ENCODE measurements at places on chromosomes 5 and 9. TPM values are rescaled to one million over a fixed set of nuclear protein-coding genes. Genes with fewer than 3 reads are reported as not detected.

The KIAA1191 gene
- 58.5 TPM for total RNA-seq

DNA sequence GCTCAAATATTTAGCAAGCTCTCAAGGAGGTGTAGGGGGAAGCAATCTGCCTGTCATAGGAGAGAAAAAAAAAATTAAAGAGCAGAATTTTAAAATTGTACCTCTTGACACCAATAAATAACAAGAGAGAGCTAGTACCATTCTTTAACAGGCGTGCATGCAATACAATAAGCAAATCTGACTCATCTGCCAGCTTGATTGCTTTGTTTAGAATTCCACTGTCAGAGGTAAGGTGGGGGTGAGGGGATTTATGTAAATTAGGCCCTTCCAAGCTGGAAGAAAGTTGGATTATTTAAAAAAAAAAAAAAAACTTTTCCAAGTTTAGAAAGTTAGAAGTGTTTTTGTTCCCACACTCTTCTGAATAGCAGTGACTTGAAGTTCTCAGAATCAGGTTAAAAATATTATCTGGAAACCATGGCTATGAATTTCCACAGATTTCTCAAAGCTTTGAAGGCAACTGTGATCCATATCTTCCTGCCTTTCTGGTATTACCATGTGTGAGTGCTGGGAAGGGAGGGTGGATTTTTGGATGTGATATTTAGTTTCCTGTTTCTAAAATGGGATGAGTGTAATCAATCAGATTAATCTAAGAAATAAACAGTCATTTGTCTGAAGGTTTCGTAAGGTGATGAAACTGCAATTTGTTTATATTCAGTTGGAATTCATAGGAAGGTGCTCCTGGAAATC lies 477.5 kb downstream of the TLE4 start:
- no peaks in the 10 kb centered on the region for H3K4me1 ChIP-seq
- no peaks in the 10 kb centered on the region for H3K36me3 ChIP-seq
- no peak for DNase-seq
- no peaks in the 10 kb centered on the region for H3K27me3 ChIP-seq
- H3K4me3 ChIP-seq: no peak overlapping the region

- H3K4me3 ChIP-seq: no peak overlapping the region
- no peaks in the 10 kb centered on the region for H3K36me3 ChIP-seq
- peaks cover 12% of the 10 kb centered on the region for H3K4me1 ChIP-seq
- peak; percentile 47 for DNase-seq
- no peak overlapping the region for H3K27ac ChIP-seq
- H3K27me3 ChIP-seq: no peaks in the 10 kb centered on the region
Observed at GRCh38 chr9:137432687-137433348, 8.3 kb downstream of the ENTPD8 start.

The FRRS1L gene
- total RNA-seq: 0.63 TPM

- no peaks in the 10 kb centered on the region for H3K4me1 ChIP-seq
- H3K27me3 ChIP-seq: no peaks in the 10 kb centered on the region
- no peak for DNase-seq
- no peak overlapping the region for H3K4me3 ChIP-seq
Observed at GRCh38 chr9:36214571-36214970, 23.9 kb downstream of the CLTA start.

DNA sequence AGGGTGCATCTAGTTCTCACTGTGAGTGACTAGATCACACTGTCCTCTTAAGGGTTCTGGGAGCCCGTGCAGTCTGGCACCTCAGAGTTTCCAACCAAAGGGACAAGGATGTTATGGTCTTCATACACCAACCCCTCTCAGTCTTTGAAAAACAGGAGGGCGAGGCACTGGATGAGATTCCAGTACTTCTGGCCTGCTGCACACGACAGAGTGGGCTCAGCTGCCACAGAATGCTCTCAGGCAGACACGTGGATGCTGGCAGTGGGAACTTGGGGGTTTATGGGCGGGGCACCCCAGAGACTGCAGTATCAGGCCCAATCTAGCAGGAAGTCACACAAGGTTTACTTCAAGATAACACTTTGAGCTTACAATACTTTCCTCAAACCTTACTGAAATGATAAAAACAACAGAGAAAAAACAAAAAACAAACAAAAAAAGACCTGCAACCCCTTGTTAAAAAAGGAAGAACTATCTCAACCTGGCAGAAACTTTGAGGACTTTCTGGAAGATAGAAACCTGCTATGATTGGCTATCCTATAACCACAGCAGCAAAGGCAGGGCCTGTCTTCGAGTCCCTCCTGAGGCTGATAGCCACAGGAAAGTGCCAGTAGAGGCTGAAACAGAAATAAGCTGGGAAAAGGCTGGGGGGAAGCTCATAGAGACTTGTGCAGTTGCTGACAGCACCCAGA lies 28.3 kb upstream of the TGFBR1 start:
- no peak for DNase-seq
- H3K36me3 ChIP-seq: no peaks in the 10 kb centered on the region
- H3K27me3 ChIP-seq: no peaks in the 10 kb centered on the region
- no peak overlapping the region for H3K27ac ChIP-seq

DNA sequence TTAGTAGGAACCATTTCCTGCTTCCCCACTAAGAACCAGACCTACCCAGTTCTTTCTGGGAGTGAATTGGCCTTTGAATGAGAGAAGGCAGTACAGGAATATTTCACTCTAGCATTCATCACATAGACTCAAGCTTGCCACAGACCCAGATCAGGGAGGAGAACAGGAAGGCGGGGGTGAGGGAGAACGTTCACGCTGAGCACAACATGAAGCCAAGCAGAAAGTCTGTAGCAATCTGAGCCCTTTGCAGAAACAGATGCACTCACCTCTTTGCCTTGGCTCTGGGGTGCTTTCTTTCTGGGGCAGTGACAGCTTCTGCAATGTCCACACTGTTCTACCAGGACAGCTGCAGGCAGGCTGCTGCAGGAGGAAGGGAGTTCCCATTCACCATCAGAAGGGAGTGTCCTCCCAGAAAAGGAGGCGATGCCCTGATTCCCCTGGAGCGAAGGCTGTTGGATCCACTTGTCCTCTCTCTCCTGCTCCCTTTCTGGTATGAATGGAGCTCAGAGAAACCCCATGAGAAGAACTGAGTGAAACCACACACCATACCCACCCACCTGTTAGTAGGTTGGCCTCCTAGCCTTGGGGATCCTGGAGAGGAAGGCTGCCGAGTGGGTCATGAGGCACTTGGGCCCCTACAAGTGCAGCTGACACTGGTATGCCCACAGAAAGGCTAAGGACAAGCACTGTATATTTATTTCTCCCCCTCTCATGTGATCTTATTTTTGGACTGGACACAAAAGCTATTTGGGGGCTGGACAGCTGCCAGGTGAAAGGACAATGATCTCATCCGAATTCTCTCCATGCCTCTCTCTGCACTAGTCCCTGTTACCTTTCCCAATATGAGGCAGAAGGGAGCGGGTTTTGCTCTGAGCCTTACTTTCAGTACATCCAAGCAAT lies 11.7 kb upstream of the FGF1 start:
- H3K4me1 ChIP-seq: peaks cover 8% of the 10 kb centered on the region
- no peak overlapping the region for H3K27ac ChIP-seq
- H3K27me3 ChIP-seq: no peaks in the 10 kb centered on the region
- no peaks in the 10 kb centered on the region for H3K36me3 ChIP-seq
- no peak overlapping the region for H3K4me3 ChIP-seq

- no peaks in the 10 kb centered on the region for H3K36me3 ChIP-seq
- no peaks in the 10 kb centered on the region for H3K4me1 ChIP-seq
Observed at GRCh38 chr9:116155698-116156039, 2.1 kb downstream of the PAPPA start.

DNA sequence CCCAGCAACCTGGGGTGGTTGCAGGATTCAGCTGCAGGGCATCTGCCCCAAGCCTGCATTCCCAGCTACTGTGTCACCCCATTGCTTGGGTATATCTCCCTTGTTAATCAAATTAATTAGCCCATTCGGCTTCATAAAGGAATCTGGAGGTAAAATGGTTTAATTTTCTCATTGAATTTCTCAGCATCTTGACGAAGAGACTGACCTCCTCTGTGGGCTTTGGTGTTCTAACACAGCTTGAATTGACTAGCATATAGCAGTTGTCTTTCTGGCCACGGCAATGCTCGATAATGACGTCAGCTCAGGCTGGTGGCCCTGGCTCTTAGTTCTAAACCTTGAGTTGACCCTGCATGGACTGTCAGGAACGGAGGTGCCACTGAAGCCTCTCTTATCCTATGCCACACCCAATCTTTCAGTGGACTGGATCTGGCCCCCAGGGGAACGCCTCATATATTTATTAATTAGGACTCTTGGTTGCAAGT lies 72.4 kb downstream of the MSX2 start:
- DNase-seq: no peak
- H3K4me3 ChIP-seq: no peak overlapping the region
- H3K27ac ChIP-seq: no peak overlapping the region
- H3K27me3 ChIP-seq: no peaks in the 10 kb centered on the region

DNA sequence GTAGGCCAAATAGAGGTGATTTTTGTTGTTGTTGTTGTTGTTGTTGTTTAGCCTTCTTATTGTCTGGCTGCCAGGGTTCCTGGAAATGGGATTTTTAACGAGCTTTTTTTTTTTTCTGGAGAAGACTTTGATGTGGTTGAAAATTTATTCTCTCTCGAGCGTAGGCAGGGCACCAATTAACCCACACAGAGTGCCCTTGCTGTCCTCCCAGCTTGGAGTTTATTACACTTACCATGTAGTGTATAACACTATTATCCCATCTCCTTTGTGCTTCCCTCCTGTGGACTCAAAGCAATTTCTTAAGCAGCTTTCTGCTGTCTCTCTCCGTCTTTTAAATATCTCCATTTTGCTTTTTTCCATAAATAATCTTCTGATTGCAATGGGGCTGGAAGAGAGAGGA lies 57.4 kb downstream of the OR2K2 start:
- no peaks in the 10 kb centered on the region for H3K4me1 ChIP-seq
- H3K27ac ChIP-seq: no peak overlapping the region
- no peak overlapping the region for H3K4me3 ChIP-seq
- DNase-seq: no peak

The CARD6 gene
- total RNA-seq: 2.5 TPM

DNA sequence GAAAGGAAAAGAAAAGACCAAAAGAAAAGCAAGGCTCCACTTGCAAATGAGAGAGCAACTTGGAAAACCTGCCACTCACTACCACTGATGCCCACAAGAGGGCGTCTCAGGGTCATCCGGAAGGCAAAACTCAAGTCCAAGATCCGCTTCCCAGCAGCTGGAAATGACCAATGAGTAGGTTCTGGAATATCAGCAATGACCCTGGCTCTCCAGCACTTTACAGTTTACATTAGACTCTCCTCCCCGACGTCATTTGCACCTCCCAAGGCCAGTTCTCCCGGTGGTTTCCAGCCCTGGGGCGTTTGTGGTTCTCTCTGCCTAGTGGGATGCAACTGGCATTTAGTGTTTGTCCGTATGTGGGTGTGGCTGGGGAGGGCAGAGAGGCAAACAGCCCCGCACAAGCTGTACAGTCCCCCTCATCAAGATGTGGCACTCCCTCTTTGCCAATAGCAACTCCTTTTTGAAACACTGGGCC lies 193.8 kb upstream of the ZNF618 start:
- H3K4me1 ChIP-seq: no peaks in the 10 kb centered on the region
- no peaks in the 10 kb centered on the region for H3K27me3 ChIP-seq
- DNase-seq: peak; percentile 80
- H3K4me3 ChIP-seq: no peak overlapping the region
- H3K36me3 ChIP-seq: no peaks in the 10 kb centered on the region

- H3K27ac ChIP-seq: no peak overlapping the region
- H3K4me1 ChIP-seq: no peaks in the 10 kb centered on the region
- no peak for DNase-seq
- H3K4me3 ChIP-seq: no peak overlapping the region
- no peaks in the 10 kb centered on the region for H3K36me3 ChIP-seq
- H3K27me3 ChIP-seq: no peaks in the 10 kb centered on the region
Observed at GRCh38 chr5:142386137-142387023, 61.6 kb upstream of the SPRY4 start.

The SH2D3C gene
- total RNA-seq: 2.8 TPM

- peak overlapping the region; percentile 86 for H3K27ac ChIP-seq
- peaks cover 8% of the 10 kb centered on the region for H3K36me3 ChIP-seq
- H3K4me3 ChIP-seq: no peak overlapping the region
- DNase-seq: no peak
- no peaks in the 10 kb centered on the region for H3K27me3 ChIP-seq
Observed at GRCh38 chr5:177300236-177300880, 3.2 kb downstream of the RAB24 start.

DNA sequence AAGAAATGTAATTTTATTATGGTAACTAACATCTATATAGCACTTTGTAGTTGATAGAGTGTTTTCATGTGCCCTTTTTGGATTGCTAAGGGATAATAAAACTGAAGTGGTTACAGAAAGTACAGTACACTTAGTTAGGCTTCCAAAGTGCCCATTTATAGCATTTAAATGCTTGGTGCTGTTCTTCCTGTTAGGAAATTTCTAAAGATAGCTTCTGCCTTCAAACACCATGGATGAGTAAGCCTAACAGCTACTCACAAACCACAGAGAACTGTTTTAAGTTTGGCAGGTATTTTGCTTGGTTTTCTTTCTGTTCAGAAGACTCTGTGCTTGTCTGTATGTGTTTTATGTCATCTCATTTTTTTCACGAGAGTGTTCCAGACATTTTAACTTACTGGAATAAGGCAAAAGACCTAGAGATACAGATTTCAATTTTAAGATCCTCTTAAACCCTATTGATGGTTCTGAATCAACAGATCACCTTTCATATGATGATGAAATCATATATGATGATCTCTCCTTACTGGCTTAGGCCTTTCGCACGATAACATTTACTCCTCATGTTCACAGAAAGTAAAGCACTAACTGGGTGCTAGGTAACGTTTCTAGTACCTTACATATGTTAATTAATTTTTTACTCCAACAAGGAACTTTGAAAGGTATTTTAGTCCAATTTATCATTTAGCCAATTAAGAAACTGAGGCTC lies 4.4 kb downstream of the RIMOC1 start:
- DNase-seq: no peak
- no peaks in the 10 kb centered on the region for H3K27me3 ChIP-seq
- H3K4me3 ChIP-seq: no peak overlapping the region
- H3K4me1 ChIP-seq: peaks cover 9% of the 10 kb centered on the region

DNA sequence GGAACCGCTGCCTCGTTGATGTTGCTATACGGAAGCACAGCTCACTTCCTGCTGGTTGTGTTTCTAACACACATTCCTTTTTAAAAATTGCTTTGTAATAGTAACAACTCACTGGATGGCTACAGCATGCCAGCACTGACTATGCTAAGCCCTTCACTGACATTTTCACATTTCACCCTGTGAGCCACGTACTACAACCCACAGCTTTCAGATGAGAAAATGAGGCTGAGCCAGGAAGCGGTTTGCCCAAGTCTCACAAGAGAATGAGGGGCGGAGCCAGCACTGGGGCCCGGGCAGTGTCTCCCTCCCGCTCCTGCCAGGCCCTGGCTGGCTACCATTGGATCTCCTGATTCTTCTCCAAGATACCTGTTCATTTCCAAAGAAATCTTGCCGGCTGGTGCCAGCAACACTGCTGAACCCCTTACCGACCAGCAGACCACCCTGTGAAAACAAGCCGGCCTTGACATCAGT lies 38.3 kb downstream of the FAM78A start:
- H3K27ac ChIP-seq: no peak overlapping the region
- no peaks in the 10 kb centered on the region for H3K4me1 ChIP-seq
- no peak for DNase-seq
- H3K36me3 ChIP-seq: no peaks in the 10 kb centered on the region

- H3K36me3 ChIP-seq: no peaks in the 10 kb centered on the region
- no peak overlapping the region for H3K4me3 ChIP-seq
- H3K27me3 ChIP-seq: no peaks in the 10 kb centered on the region
- DNase-seq: no peak
- no peaks in the 10 kb centered on the region for H3K4me1 ChIP-seq
- H3K27ac ChIP-seq: no peak overlapping the region
Observed at GRCh38 chr5:81486711-81487110, 92.8 kb upstream of the ACOT12 start.

The CRHBP gene
- total RNA-seq: not detected

Data from pancreas (tissue), 10 donors.